ENCODE measurements at places on chromosomes 1 and 21.

GRCh38 chr1:11738783-11739182 lies 2.8 kb downstream of the AGTRAP start:
- no peak for DNase-seq

DNA sequence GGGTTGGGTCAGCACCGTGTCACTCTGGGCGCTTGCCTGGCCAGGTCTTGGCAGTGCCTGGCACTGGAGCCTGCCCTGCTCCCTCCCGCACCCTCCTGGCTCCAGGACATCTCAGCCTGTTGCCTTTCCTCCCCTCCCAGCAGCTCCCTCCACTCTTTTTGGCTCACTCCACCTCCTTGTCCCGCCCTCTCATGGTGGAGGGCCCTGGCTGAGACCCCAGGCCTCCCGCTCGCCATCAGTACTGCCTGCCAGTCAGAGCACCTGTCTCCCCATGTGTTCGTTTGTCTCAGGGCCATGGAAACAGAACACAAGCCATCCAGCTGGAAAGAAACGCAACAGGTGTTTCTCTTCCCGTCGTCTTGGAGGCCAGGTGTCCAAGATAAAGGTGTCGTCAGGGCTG lies 61.0 kb downstream of the B3GALT5 start:
- DNase-seq, result no peak

GRCh38 chr1:194004146-194004545 lies 817.7 kb upstream of the B3GALT2 start:
- DNase-seq, result no peak

DNA sequence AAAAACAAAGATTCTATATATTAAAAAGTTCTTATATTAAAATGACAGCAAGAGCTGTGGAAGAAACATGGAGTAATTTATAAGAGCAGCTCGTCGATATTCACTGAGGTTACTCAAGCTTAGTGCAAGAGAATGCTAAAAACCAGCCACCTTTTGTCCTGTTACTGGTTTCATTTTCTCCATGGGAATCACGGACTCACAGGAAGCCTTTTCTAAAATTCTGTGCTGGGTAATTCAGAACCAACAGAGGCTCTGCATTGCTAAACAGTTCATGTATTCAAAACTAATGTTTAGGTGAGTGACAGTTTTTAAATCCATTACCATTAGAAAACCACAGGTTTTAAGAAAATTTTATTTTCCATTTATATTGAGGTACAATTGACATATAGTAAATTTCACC lies 147.8 kb upstream of the MAP1LC3C start:
- no peak for DNase-seq

DNA sequence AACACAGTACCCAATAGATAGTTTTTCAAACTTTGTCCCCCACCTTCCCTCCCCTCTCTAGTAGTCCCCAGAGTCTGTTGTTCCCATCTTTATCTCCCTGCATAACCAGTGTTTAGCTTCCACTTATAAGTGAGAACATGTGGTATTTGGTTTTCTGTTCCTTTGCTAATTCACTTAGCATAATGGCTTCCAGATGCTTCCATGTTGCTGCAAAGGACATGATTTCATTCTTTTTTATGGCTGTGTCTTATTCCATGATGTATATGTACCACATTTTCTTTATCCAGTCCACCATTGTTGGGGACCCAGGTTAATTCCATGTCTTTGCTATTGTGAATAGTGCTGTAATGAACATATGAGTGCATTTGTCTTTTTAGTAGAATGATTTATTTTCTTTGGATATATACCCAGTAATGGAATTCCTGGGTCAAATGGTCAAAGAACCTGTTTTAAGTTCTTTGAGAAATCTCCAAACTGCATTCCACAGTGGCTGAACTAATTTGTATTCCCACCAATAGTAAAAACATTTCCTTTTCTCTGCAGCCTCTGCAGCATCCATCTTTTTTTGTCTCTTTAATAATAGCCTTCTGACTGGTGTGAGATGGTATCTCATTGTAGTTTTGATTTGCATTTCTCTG lies 126.0 kb downstream of the AK5 start:
- DNase-seq, result no peak

DNA sequence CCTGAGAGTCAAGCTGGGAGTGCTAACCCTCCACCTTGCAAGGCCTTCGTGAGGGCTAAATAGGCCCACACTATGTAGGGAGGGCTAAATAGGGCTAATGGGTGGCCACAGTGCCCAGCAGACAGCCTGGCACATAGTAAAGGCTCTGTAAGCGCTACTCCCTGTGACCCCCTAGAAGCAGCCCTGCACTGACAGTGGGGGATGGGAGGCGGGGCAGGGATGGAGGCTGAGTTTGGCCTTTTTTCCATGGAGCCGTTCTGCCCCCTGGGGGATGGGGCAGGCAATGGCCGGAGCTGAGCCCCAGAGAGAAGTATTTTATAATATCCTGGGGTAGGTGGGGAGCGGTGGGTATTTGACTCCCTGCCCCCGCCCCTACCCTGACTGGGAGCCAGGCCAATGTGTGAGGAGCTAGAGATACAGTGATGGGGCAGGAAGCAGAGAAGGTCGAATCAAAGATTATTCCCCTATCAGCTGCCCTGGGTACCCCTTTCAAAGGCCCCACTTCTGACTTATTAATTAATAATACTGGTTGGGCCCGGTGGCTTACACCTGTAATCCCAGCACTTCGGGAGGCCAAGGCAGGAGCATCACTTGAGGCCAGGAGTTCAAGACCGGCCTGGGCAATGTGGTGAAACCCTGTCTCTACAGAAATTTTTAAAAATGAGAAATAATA lies 42.3 kb downstream of the LACTBL1 start:
- DNase-seq, result no peak

DNA sequence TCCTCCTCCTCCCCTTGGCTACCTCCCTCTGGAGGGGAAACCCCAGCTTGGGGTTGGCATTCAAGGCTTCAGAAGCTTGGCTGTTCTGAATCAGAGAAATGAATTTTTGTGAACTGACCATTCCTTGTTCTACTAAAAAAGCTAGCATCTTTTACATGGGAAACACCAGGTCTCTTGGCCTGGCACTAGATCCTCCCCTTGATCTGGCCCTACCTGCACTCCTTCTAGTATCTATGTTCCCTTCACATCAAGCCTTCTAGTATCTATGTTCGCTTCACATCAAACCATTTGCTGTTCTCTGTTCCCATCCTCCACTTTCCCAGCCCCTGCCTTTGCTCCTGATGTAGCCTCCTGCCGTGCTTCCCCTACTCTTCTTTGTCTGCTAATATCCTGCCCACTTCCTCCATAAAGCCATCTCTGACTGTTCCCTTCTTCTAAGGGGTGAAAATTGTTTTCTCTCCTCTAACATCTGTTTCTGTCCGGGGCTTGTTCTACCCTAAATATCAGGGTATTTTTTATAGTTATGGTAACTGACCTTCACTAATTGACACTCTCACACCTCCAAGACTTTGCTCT lies 25.8 kb downstream of the FAM151A start:
- no peak for DNase-seq

DNA sequence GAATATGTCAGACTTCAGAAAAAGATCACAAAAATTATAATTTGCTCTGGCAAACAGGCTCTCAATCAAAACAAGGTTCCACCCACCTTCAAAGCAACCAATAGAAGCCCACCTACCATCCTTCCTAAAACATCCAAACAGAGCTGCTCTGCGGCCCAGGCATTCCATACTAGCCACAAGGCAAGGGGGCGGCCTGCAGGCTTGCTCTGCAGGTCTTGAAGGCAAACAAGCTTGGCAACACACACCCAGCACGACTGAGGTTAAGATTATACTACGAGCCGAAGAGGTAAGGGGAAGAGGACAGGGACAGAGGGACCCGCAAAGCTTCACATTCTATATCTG lies 207.3 kb downstream of the SLC45A1 start:
- peak; percentile 72 for DNase-seq

DNA sequence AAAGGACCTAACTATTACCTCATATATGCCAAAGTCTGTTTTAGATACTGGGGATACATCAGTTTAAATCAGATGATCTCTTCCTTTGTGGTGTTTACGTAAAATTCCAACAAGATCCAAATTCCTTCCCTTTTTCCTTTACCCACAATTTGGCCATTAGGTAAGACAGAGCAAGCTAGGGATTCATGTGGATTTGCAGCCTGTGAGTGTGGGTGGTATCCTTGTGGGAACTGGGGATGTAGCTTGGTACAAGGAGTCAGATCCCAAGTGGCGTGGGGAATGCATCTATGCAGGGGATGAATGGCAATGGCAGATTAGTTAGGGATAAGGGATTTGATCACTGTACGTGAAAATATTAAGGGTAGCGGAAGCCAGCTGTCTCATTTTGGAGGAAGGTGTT lies 9.8 kb upstream of the STRIP1 start:
- DNase-seq, result no peak

- DNase-seq, result no peak
Observed at GRCh38 chr1:202568410-202568809, 141.8 kb downstream of the SYT2 start.

DNA sequence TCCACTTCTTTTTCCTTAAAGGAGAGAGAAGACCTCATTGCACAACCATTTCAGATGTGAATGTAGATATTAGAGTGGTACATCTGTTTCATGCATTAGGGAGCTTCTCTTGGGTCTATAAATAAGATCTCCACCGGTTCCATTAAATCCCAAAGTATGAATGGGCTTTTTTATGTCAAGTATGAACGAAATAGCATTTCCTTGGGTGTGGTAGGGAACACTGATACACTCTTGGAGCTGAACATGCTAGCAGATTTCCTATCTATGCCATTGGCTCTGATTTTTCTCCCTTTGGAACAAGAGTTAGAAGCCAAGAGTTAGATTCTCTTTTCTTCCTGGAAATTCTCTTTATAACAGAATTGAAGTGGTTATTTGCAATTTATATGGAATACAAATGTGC lies 245.6 kb upstream of the ADAMTS5 start:
- DNase-seq, result no peak

- no peak for DNase-seq
Observed at GRCh38 chr1:92262516-92262915, 36.3 kb downstream of the GLMN start.

- DNase-seq, result no peak
Observed at GRCh38 chr1:61295818-61296537, 213.6 kb downstream of the NFIA start.

DNA sequence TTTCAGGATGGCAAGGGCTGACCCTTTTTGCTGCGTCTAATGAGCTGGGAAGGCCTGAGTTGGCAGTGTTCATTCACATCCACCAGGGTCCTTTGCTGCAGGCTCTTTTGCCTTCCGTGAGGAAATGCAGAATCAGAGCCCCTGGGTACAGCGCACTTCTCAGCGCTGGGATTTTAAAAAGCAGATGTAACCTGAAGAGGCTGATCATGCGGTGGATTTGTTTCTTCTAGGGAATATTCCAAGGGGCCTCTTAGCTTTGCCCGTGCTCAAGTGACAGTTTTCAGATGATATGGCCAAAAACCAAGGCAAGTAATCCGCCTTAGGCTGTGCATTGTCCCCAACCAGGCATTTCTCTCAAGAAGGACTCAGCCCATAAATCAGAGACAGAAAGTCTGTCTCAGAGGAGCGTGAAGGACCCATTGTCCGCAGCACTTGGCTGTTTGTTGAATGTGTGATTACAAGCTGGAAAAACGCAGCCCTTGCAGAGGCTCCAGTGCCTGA lies 237.6 kb downstream of the PTPRC start:
- DNase-seq, result no peak

GRCh38 chr1:39184354-39184818 lies 20.1 kb upstream of the MACF1 start:
- DNase-seq, result no peak

DNA sequence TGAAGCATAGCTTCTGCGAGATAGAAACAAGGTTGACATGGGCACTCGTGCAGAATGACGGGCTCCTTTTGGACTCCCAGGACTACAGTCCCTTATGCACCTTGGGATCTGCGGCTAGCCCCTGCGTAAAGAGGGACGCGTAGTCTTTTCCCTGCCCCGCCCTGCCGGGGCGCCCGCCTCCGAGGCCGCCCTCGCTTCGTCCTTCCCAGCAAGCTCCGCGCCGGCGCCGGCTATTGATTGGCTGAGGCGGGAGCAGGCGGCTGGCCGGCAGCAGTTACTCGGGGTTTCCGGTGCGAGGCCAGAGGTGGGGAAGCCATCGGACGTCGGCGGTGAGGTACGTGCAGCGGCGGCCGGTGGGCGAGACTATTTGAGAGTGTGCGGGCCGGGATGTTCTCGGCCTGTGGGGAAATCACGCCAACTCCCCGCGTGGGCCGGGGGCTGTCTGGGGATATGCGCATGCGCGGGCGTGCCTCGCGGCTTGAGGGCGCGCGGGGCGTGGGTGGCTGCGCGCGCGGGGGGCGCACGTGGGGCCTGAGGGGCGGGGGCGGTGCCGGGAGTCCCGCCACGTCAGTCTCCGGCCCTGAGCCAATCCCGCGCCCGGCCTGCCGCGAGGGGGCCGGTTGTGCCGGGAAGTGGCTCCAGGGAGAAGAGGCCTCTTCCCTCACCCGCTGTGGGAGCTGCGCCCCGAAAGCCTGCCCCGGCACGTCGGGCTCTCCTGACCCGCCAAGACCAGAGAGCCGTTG lies at the start of gene TXLNA:
Gene TXLNA, plus strand, starts transcription at position 233 of the 743 bp plus-strand sequence. CDS start 671 bp downstream, outside the sequence.
- peak; percentile 97 for DNase-seq

GRCh38 chr1:6785728-6786505 lies 663 bp downstream of the CAMTA1 start:
- DNase-seq, result no peak

- no peak for DNase-seq
Observed at GRCh38 chr21:26123012-26123411, 47.6 kb downstream of the APP start.

GRCh38 chr1:20154301-20154831 lies 15.2 kb downstream of the PLA2G2F start:
- no peak for DNase-seq

DNA sequence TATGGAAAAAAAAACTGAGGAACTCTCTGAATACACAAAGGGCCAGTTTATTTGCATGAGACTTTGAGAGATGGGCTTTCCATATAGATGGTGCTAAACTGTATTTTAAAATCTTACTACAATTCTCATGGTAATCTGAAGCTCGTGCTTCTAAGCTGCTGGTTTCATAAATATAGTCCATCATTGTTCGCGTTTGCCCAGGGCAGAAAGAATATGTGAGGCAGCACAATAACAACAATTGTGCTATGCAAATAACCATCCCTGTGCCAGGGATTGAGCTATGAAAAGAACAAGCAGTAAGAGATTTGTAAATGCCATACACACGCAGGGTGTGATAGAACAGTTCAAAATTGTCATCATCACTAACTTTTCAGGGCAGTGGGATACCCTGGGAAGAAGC lies 4.9 kb upstream of the EPS15 start:
- DNase-seq, result no peak

- DNase-seq, result no peak
Observed at GRCh38 chr1:42529724-42530181, 66.7 kb downstream of the CCDC30 start.

DNA sequence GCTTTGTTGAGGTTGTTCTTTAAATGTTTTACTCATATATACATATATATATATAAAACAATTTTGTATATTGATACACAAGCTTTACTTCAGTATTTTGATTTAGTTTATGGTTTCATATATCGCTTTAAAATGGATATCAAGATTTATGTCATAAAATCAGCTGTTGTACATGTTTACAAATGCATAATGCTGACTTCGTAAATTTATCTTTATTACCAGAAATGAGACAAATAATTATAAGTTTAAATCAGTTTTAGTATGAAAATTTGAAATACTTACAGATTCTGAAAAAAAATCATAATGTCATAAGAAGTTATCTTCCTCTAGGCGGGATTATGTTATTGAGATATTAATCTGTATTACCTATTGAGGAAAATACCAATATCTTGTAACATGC lies 6.9 kb downstream of the STXBP3 start:
- no peak for DNase-seq

GRCh38 chr1:187034501-187034900 lies 205.8 kb downstream of the PLA2G4A start:
- no peak for DNase-seq

- peak; percentile 73 for DNase-seq
Observed at GRCh38 chr1:160046494-160047110, 14.8 kb upstream of the PIGM start.

GRCh38 chr21:37799211-37800056 lies 116.8 kb downstream of the KCNJ6 start:
- DNase-seq, result no peak
